Stimulated activated CD8-positive, alpha-beta memory T cell treated with anti-CD3 and anti-CD28 coated beads, Interleukin-15, amount 100 ng/mL, for 24 hours (primary cell): ENCODE measurements at places on chromosomes 3 and 15.

DNA sequence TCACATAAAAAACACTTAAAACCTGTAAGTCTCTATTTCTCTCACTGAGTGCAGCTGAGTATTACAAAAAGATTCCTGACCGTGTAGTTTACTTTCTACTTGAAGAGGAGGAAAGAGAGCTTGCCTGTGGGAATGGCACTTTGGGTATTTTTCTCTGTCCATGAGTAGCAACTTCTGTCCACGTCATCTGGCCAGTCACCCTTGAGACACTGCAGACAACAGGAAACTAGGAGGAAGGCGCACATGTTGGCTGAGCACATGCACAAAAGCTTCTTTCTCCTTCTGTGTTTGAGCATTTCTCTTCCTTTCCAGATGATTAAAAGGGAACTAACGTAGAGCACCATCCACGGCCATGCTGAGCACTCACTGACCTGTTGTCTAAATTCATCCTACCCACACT, 19.7 kb downstream of the STARD5 start:
- no peak for DNase-seq

DNA sequence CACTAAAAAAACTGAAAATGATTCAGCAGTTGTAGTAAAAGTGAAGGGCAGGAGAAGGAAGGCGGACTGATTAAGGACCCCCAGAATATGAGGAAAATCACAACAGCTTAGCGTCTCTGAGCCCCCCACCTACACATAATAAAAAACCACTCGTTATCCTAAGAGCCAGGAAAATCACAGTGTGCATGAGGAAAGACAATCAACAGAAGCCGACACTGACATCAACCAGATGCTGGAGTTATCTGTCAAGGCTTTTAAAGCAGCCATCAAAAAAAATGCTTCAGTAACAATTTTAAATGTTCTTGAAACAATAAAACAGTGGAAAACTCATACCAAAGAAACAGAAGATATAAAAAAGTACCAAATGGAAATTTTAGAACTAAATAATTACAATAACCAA, 9.7 kb upstream of the CXCR6 start:
- DNase-seq: no peak

- DNase-seq: no peak
Measured at GRCh38 chr15:32849769-32850668, 132.2 kb downstream of the GREM1 start.

DNA sequence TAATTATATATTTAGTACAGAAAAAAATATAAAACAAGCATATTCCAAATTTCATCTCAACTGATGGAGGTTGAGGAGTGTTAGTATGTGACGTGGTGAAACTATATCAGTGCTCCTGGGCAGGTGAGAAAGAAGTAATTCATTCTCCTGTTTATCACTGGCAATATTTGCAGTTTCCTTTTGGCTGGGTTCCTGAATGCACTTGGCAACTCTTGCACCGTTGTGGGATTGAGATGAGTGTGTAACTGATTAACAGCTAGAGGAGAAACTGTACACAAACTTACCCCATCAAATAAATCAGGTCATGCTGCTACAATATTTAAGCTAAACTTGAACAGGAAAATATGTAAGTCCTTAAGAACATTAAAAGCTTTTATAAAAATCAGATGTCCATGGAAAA, 2.1 kb upstream of the ATP13A4 start:
- DNase-seq: no peak

DNA sequence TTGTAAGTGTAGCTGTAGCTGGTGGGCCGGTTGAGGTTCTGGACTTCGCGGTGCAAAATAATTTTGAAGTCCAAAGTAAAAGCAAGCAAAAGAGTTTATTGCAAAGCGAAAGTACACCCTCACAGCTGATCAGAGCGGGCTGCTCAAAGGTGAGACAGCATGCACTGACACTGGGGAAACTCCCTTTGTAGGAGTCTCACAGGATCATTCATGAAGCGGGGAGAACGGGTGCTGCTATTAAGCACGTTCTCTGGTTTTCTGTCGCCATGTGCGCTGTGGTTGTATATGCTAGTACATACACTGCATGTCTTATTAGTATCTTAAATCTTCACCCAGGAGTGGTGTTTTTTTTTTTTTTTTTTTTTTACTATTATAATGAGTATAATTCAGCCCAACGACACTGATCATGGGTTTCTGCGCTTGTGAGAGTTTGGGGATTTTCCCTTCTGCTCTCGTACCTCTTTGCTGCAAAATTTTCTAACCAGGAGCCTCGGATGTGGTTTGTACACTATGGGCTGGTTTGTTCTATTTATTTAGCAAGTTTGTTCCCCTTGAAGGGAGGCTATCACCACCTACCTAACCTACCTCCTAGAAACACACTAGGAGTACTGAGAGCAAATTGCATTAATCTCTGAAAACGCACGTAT, 1.4 kb upstream of the AP4E1 start:
- peak; percentile 31 for DNase-seq

DNA sequence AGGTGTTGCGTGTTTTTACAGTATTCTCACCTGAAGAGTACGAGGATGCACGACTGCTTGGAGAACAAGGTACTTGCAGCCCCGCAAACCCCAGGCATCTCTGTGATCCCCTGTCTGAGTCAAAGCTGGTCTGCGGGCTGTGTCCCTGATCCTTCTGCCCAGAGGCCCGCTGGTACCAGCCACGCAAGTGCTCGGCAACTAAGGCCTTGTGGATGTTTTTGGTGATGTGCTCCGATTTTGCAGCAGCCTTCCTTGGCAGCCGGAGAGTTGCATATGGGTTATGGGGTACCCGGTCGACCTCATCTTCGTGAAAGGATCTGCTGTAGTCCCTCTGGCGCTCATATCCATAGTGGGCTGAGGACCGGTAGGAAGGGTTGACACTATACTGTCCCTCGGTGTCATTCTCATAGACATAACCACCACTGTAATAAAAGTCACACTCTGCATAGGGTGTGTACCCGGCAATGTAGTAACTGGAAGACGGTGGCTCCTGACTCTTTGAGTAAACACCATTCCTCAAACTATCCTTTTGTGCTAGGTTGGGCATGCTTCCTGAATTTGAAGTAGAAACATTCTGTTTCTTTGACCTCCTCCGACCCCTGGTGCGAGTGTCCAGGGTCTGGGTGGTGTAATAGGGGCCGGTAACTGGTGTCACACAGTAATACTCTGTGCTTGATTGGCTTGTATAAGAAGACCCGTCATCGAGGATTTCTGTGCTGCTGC, 58.6 kb upstream of the LMOD3 start:
- DNase-seq: no peak

DNA sequence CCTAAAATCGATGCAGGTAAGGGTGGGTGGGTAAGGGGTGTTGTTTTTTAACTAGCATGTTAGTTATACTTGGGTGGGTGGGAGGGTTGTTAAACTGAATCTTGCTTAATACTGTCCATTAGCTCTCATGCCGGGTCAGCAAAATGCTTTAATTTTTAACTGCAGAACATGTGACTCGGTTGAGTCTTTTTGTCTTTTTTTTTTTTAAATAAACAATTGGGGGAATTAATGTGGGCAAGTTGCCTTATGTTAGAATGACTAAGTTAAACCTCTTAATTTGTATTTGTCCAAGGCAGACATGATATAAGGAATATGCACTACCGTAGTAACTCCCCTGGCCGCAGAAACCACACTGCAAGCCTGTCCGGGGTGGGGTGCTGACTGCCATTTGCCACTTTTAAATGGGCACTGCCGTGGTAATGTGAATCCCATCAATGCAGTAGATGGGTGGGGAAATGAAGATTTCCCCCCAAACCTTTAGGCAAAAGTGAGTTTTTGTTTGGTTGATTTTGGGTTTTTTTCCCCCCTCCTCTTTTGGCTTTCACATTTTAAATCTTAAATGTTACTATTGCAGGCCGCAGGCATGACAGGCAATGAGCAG, 54.3 kb upstream of the CCR4 start:
- no peak for DNase-seq

DNA sequence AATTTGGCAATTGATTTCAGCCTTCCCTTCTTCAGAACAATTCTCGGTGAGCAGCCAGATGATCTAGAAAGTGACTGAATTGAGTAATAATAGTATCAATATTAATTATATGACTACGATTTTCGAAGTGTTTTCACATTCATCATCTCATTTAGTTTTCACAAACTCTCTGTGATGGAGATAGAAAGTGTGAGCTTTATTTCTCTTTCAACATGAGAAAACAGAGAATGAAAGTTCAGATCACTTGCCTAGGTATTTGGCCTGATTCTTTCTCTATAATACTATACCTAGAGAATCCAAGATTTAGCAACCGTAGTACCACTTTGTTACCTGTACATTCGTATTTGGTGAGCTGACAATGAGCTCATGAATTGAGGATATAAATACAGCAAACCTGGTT, 739.2 kb upstream of the NR2F2 start:
- DNase-seq: no peak

GRCh38 chr3:185200639-185201038, 47.8 kb upstream of the C3orf70 start:
- no peak for DNase-seq

DNA sequence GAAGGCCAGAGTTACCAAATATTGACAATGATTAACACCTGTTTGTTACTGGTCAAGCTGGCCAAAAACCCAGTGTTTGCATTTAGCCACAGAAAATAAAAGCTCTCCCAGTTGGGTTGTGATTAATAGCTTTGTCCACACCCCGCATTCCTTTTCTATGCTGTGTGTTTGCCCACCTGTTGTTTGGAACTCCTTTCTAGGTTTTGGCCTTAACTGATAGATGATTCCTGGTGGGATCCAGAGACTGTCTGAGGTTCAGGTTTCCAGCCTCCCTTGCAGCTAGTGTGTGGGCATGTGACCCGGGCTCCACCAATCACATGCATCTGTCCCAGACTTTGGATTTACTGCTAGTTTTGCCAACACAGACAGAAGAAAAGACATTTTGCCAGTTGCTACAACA, 83.8 kb downstream of the PTPRG start:
- DNase-seq: no peak

DNA sequence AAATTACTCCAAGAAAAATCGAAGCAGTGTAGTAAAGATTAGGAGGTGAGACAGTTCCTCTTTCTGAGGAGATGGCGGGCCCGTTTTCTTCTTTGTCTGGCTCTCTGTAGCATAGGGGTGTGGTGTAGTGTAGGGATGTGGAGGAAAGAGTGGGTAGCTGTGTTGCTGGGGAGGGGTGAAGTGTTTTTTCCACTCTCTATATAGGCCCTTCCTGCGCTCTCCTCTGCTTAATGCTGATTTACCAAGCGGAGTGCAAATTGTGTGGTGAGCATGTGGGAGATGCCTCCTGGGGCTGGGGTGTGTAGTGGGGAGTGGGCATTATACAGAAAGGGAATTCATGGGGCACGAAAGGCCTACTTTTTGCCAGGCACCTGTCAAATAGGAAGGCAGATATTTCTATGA, 94.9 kb downstream of the ST6GAL1 start:
- DNase-seq: no peak

DNA sequence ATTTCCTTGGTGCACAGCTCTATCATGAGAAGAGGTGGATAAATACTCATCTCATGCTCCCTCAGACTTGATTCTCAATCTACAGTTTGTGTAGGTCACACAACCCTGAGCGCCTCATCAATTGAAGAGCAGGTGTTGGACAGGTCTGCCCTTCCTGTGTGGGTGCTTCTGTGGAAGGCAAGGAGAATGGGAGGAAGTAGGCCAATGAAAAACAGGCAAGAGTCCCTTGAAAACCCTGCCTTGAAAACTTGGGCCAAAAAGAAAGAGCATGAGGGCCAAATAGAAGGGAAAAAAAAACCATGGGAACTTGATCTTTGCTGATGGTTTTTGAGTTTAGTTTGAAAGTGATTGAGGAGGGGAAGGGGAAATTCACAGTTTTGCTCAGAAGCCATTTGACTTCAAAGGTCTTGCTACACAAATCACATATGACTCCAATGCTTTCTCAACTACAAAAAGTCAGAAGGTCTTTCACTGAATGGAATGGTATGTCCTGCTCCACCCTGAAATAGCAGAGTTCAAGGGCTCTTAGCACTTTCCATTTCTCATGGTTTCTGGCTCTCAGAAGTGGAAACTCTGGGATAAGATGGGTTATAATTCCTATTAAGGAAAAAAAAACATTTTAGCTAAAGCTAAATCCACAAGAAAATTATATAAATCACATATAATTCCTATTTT, 37.2 kb upstream of the TM4SF1 start:
- DNase-seq: no peak

- no peak for DNase-seq
Measured at GRCh38 chr15:92205255-92205739, 188.4 kb upstream of the ST8SIA2 start.

GRCh38 chr3:151912028-151912427, 38.6 kb downstream of the SUCNR1 start:
- no peak for DNase-seq

DNA sequence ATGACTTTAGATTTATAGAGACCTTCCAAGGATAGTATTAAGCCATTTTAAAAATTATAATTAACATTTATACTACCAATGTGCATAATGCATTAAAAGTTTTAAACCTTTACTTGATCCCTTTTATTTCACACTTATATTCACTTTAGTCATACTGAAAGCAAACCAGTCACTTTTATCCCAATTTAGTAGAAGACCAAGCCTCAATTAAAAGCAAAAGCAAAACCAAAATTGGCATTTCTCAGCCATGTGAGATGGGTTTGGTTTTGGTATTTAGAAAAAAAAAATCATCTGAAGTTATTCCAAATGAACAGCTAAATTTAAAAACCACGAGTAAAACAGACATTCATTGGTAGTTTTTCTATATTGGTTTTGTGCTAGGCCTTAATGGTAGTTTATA, 249.4 kb downstream of the LPP start:
- DNase-seq: no peak

- DNase-seq: no peak
Measured at GRCh38 chr3:160157321-160157720, 67.9 kb upstream of the C3orf80 start.

GRCh38 chr15:65824031-65824743, 32.1 kb upstream of the DENND4A start:
- no peak for DNase-seq

DNA sequence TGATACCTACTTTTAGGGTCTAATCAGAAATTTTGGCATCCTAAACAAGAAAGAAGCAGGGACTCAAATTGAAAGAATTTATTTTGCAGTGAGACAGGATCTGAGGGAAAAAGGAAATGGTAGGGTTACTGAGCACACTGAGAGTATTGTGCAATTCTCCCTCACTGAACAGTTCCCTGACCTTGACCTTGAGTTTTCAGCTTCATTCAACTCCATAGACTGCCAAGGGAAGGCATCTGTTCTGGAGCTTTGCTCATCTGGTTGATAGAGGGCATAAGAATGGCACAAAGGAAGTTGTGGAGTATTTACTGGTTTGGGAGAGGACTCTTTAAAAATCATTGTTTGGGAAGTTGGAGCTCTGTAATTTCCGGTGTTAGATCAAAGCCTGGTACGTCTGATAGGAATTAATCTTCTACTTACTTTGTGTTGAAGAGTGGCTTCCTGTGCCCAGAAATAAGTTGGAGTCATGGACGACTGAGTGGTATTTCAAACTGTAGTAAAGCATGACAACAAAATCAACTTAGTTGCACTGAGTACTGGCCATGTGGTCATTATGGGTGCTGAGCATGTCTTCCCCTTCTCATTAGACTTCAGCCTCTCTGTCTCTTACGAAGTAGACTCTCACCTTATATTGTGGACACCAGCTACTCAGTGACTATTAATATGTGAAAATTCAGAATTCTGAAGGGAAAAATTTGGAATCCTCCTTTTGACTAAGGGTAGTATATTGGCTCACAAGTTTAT, 40.8 kb downstream of the CLDN1 start:
- DNase-seq: no peak
